GDM1 (cell line): ENCODE measurements at places on chromosomes 5 and 9.

GRCh38 chr5:115050866-115051265 lies 118.8 kb downstream of the TRIM36 start:
- DNase-seq, result no peak

DNA sequence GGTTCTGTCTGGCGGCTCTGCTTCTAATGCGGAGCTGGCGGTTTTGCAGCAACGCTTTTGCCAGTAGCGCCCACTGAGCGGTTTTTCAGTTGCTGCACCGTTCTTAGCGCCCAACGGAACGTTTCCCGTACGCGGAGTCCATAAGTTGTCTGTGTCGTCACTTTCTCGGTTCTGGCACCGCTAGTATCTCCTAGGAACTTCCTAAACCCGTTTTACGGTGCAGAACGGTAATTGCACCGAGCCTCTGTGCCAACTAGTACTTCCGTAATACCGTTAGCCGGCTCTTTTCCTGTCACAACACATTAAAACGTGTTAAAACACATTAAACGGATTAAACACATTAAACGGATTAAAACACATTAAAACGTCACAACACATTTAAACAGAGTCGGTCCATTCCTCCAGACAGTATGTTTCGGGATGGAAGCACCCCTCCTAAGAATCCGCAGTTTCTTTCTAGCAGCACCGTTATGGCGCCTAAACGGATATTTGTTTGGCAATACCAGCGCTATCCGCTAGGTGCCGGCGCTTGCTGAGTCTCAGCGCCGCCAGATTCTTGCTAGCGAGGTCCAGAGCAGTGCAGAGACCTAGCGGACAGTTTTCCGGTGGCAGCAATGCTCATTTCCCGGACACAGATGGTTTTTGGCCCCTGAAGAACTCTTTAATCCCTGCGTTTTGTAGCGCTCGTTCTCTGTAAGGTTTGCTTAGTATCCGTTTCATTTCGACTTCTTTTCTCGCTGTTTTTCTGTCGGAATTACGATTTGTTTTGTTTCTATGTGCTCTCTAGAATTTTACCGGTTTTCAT lies 45.4 kb downstream of the ANXA2R start:
- DNase-seq, result peak; percentile 82

- no peak for DNase-seq
Observed at GRCh38 chr5:142277796-142278195, 47.0 kb downstream of the SPRY4 start.

DNA sequence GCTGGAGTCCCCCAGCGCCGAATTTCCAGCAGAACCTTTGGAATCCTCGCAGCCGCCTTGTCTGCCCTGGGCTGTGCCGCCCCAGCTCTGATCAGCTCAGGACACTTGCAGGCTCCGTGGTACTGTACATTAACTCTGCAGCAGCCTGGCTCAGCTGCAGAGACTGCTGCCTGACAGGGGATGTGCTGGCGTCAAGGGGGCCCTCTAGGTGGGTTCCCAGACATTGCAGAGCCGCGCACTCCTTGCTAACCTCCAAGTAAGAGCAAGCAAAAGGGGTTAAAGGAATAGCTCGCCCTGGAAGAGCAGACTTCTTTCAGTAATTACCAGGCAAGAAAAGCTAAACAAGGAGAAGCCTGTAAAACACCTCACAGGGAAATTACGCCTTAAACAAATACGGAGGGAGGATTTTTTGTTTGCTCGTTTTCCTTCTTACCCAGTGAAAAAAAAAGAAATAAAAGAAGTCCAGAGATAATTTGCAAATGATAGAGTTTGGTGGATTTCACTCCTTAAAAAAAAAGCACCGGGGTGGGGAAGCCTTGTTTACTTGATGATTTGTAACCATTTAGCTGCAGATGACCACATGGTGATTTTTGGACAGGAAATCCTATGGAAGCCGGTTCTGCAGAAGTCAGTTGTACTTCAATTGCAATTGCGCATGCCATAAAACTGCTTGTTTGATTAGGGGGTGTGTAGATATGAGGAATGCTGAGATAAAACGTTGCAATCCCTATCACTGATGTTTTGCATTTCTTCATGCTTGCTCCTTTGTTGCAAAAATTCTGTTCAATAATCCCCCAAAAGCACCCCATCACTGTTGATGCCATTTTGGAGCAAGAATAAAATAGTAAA lies 305.8 kb downstream of the PDE4D start:
- DNase-seq, result peak; percentile 78

DNA sequence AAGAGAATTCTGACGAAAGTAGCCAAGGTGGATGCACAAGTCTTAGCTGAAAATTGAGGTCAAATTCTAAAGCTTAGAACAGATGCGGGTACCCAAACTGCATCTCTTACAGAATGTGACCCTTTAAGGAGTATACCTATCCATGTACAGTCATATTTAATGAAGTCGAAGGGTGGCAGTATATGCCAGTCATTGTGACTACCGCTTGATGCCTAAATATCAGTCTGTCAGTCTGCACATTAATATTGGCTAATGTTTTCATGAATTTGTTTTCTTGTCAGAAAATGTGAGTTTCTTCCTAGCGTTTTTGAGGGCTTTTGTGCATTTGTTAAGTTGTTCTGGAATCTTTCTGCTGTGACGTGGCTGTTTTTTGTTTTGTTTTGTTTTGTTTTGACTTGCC lies 264.5 kb upstream of the ELAVL2 start:
- no peak for DNase-seq

GRCh38 chr9:137023583-137023991 lies 4.5 kb downstream of the ABCA2 start:
- no peak for DNase-seq

- no peak for DNase-seq
Observed at GRCh38 chr9:133528876-133529241, 4.1 kb upstream of the MYMK start.

DNA sequence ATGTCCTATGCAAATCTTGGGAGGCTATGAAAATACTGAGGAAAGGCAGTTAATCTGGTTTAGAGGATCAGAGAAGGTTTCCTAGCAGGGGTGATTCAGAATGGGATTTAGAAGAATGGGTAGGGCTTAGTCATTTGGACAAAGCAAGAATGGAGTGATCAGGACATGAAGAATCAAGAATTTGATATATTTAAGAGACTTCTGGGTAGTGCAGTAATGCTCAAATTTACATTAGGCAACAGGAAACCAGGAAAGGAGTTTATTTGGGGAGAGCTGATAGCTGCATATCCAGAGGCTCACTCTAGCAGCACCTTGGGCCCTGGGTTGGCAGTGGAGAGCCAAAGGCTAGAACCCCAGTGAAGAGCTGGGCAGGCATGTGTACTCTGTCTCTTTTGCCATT lies 78.9 kb upstream of the PAPPA start:
- DNase-seq, result no peak

DNA sequence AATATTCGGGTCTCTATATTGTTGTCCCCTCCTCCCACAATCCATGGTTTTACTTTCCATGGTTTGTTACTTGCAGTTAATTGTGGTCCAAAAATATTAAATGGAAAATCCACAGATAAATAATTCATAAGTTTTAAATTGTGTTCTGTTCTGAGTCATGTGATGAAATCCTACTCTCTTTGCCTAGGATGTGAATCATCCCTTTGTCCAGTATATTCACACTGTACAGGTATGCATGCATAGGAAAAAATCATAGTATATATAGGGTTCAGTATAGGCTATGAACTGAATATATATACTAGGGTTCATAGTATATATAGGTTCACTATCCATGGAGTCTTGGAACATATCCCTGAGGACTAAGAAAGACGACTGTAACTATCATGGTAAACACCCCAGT lies 19.6 kb downstream of the INSYN2B start:
- no peak for DNase-seq

GRCh38 chr5:90503596-90503995 lies 25.8 kb downstream of the LYSMD3 start:
- no peak for DNase-seq

- no peak for DNase-seq
Observed at GRCh38 chr9:117929868-117930267, 225.7 kb downstream of the TLR4 start.

GRCh38 chr9:77903666-77904285 lies 127.8 kb downstream of the GNAQ start:
- DNase-seq, result no peak

- no peak for DNase-seq
Observed at GRCh38 chr5:113034182-113034773, 57.7 kb downstream of the DCP2 start.

- DNase-seq, result no peak
Observed at GRCh38 chr5:42768106-42768504, 11.5 kb downstream of the CCDC152 start.

DNA sequence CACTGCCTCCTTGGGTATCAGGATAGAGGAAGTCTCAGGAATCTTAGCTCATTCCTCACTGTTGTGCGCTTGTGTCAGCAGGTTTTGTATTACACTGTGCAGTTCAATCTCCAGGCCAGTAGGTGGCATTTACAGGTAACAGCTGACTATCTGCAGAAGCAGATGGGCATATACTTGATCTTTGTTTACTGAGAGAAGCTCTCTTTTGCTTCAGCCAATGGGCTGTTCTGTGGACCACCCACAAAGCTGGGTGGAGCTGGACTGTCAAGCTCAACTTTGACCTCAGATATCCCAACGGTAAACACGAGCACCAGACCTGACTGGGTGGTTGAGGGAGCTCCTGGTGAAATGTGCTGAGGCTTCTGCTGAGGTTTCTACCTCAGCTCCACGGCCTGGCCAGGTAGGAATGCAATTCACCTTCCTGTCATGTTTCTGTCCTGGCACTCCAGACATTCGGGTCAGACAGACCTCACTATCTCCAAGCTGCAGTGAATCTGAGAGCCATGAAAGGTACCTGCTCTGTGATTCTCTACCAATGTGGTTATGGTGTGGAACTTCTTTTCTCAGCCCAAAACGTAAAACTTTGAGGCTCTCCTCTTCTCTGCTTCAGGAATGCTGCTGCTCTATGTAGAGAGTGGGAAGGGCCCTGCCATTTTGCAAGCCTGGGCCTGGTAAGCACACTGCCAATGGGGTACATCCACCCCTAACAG lies 167.9 kb upstream of the ACTBL2 start:
- peak; percentile 13 for DNase-seq

DNA sequence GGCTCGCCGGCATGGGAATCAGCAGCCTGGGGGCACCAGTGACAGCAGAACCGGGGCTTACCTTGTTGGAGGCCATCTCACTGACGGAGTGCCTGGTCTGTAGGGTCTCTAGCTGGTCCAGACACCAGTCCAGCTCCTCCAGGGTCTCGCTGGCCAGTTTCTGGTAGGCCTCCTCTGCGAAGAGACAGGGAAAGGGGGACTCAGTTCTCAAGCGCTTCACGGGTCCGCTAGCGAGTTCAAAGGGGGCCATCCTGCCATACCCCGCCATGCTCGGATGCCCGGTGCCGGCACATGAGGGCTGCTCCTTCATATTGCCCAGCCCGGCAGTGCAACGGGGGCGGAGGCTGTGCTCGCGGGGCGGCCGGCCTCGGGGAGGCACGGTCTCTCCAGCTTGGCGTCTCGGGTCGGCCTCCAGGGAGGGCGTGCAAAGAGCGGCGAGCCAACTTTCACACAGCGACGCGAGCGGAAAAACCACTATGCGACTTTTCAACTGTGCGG lies 456.0 kb downstream of the RAB3C start:
- no peak for DNase-seq

GRCh38 chr5:59501316-59501715 lies 392.2 kb downstream of the PDE4D start:
- no peak for DNase-seq

DNA sequence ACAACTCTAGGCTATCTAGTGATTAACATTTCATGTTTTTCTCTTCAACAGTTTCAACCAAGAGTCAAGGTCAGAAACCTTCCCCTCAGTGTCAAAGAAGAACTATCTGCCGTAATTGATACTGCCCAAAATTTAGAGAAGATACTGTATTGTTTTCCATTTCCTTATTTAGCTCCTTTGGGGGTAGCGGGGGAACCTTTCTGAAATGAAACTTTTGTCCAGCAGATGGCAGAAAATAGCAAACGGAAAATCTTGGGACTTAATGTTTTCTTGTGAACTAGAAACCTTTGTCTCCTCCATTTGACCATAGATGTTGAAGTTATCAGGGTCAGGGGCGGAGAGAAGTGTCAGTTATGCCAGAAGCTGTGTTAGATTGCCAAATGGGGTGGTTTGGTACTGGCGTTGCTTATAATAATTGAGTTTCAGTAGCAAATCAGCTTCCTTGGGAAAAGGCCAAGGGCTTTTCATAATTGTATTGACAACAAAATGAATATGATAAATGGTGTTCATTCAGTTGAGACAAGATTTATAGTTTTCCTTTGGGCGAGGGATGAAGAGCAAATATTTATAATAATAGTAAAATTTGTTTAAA lies 101.7 kb upstream of the TLX3 start:
- DNase-seq, result peak; percentile 11

DNA sequence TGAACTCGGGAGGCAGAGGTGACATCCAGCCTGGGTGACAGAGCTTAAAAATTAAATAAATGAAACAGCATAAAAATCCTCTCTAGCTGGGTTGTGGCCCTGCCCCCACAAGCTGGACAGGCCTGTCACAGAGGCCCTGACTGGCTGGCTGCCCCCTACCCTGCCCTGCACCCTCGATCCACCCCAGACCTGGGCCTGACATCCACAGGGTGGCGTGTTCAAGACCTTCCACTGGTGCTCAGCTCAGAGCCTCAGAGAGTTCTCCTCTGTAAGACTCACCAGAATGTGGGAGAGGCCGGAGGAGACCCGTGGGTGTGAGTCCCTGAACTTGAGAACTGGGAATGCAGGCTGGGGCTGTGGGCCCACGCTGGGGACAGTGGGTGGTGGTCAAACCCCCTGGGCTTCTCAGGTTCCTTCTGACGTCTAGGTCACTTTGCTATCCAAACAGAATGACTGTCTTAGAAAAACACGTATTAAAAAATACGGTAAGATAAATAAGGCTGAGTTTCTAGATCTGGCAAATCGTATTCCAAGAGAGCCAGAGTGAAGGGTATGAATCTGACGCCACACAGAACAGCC lies 9.7 kb upstream of the WDR38 start:
- DNase-seq, result no peak

- DNase-seq, result no peak
Observed at GRCh38 chr9:124870723-124871122, 8.8 kb downstream of the ARPC5L start.

DNA sequence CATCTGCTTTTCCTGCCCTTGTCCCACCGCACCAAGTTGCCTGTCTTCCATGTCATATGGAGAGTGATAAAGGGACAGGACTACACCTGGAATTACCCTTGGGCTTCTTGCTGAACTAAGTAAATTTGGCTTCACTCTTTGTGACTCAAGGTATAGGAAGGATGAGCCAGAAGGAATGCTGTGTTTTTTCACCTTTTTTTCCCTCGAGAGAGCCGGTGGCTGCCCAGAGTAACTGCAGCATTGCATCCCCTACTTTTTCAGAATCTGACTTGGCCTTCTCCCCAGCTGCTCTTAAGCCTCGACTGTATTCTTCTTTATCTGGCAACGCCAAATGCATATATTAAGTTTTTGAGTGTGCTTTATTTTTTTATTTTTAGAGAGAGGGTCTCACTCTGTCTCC lies 38.4 kb downstream of the RCL1 start:
- DNase-seq, result no peak

GRCh38 chr9:112366591-112366990 lies 13.3 kb upstream of the HSDL2 start:
- DNase-seq, result no peak

DNA sequence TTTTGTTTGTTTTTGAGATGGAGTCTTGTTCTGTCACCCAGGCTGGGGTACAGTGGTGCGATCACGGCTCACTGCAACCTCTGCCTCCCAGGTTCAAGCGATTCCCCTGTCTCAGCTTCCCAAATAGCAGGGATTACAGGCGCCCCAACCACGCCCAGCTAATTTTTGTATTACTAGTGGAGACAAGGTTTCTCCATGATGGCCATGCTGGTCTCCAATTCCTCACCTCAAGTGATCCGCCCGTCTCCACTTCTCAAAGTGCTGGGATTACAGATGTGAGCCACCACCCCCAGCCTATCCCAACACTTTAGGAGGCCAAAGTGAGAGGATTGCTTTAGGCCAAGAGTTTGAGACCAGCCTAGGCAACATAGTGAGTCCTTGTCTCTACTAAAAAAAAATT lies 19.3 kb downstream of the SPZ1 start:
- no peak for DNase-seq
